ENCODE measurements at places on chromosomes 3 and 15.
A peak's percentile ranks its signal among the peaks of the same experiment; 100 is the strongest.

- no peak for DNase-seq
Measured at GRCh38 chr3:157311633-157312375, 124.8 kb upstream of the PTX3 start.

GRCh38 chr3:37536840-37537239 lies 324.8 kb upstream of the CTDSPL start:
- DNase-seq, result no peak

GRCh38 chr3:126053949-126054569 lies 29.9 kb downstream of the SLC41A3 start:
- DNase-seq, result no peak

GRCh38 chr3:27993051-27993450 lies 248.4 kb upstream of the CMC1 start:
- no peak for DNase-seq

- no peak for DNase-seq
Measured at GRCh38 chr3:72550582-72551262, 297.5 kb downstream of the SHQ1 start.

GRCh38 chr3:104514776-104515175 lies 851.9 kb upstream of the ALCAM start:
- DNase-seq, result no peak

DNA sequence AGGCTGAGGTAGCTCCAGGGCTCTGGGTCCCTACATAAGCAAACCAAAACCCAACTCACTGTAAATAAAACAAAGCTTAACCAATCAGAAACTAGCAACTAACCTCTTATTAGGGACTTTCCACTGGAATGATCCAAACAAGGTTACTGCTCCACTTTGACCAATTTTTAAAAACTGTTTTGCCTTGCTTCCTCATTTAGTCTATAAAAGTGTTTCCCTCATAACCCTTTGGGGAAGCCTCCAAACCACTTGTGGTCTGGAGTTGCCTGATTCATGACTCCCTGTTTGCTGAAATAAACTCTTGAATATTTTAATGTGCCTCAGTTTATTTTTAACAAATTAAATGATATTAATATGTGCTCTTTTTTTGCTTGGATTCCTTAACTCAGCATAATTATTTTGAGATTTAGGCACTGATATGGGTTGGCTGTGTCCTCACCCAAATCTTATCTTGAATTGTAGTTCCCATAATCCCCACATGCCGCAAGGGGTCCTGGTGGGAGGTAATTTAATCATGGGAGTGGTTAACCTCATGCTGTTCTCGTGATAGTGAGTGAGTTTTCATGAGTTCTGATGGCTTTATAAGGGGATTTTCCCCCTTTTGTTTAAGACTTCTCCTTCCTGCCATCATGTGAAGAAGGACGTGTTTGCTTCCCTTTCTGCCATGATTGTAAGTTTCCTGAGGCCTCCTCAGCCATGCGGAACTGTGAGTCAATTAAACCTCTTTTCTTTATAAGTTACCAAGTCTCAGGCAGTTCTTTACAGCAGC lies 90.6 kb downstream of the CD200R1L start:
- no peak for DNase-seq

- no peak for DNase-seq
Measured at GRCh38 chr3:112781599-112781998, 65.1 kb downstream of the CD200R1L start.

- no peak for DNase-seq
Measured at GRCh38 chr3:178685591-178685906, 149.3 kb downstream of the KCNMB2 start.

GRCh38 chr15:99957642-99958013 lies 224.4 kb upstream of the LYSMD4 start:
- DNase-seq, result no peak

DNA sequence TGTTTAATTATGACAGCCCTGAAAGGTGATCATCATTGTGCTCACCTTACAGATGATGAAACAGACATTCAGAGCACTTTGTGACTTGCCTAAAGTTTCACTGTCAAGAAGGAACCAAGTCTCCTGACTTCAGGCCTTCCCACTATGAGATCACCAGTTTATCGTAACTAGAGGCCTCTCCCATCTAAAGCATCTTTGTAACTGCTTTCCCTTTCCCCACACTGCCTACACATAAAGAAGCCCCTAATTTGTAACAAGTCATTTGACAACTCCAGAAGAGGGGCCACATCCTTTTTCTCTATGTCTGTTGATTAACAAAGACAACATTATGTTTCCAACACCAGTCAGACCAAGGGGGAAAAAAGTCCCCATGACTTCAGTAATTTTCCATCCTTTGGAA lies 1.1 kb downstream of the KLHL6 start:
- DNase-seq, result no peak

GRCh38 chr15:76576523-76577279 lies 240.1 kb downstream of the ISL2 start:
- no peak for DNase-seq

DNA sequence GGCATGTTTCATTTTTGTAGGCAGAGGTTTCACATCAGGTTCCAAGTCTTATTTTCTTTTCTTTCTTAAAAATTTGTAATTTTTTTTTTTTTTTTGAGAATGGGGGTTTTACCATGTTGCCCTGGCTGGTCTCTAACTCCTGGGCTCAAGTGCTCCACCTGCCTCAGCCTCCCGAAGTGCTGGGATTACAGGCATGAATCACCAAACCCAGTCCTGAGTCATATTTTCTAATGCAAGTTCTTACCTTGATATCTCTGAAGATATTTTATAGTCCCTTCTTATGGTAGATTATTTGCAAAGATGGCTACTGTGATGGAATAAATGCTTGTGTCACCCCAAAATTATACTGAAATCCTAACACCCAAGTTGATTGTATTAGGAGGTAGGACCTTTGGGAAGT lies 63.8 kb downstream of the SLC9A9 start:
- no peak for DNase-seq

GRCh38 chr3:147210676-147211075 lies 195.7 kb downstream of the ZIC4 start:
- no peak for DNase-seq

DNA sequence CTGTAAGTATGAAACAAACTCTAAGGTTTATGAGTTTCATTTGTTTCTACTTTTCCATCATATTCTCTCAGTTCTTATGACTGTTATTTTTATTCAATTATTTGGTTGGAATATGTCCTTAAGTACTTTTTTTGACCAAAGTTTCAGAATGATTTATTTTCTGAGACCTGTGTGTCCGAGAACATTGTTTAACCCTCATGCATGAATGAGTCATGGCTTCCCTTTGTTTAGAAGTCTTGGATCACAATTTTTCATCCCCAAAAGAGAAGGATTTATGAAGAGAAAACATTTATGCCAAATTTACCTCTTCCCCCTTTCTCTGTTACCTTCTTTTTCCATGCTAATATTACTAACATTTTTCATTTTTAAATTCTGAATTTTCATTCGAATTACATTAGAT lies 518.0 kb upstream of the NR2F2 start:
- no peak for DNase-seq

GRCh38 chr3:10442151-10442795 lies 63.1 kb downstream of the ATP2B2 start:
- no peak for DNase-seq

DNA sequence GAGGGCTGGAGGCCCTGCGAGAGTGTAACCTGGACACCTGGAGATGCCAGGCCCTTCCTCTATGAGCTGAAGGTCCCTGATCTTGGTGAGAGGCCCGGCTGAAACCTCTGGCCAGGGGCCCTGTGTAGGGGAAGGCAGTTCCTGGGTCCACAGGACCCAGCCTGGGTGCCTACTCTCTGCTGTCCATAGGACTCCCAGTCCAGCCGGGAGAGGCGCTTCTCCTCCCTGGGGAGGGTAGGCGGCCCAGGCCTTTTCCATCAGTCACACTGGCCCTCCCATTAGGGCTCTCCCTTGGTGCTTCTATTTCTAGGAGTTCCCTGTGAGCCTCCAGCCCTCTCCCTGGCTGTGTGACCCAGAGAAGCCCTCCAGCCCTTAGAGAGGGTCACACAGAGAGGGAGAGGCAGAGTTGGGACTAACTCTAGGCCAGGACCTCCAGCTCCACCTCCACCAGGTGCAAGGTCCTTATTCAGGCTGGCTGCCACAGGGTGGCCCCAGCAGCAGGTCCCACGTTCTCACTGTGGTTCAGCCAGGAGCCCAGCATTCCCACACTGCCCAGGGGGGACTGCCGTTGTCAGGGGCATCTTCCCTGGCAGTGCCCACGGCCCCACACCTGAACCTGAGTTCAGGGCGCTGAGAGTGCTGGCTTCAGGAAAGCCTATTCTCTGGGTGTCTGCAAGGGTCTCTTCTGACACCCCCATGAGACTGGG lies 146.8 kb downstream of the SMAD6 start:
- peak; percentile 22 for DNase-seq

- no peak for DNase-seq
Measured at GRCh38 chr3:45064512-45065372, 38.6 kb downstream of the CLEC3B start.

DNA sequence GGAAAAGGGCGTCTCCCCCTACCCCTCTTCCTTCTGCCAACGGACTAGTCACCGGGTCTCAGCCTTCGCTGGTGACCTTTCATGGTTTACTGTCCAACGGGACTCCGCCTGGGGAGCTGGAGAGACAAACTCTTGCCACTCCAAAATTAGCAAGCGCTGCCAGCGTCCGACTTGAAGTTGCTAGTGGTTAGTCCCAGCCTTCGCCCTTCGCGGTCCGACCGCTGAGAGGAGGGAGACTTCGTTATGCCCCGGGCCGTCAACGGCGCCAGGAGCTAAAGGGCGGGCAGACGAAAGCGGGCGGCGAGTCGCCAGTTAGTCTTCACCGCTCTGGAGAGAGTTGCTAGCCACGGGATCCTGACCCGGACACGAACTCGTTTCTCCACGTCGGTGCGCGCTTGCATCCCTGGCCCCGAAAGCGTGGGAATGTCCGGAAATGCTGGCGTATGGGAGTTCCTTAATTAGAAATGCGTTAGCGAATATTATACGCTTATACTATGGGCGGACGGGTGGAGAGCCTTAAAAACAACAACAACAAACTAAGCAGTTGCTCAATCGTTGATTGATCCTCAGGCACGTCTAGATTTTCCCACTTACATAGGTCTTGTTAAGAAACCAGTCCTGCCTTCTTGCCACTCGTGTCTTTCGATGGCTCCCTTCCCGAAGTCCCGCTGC lies 716 bp downstream of the SMC4 start:
- DNase-seq, result peak; percentile 16

- DNase-seq, result peak; percentile 73
Measured at GRCh38 chr3:136658946-136659682, 93.1 kb downstream of the STAG1 start.

GRCh38 chr3:65666448-65667091 lies 372.1 kb downstream of the MAGI1 start:
- DNase-seq, result no peak

GRCh38 chr3:188841906-188842305 lies 329.9 kb upstream of the TPRG1 start:
- no peak for DNase-seq

GRCh38 chr3:111548092-111548491 lies 6.1 kb downstream of the CD96 start:
- no peak for DNase-seq

DNA sequence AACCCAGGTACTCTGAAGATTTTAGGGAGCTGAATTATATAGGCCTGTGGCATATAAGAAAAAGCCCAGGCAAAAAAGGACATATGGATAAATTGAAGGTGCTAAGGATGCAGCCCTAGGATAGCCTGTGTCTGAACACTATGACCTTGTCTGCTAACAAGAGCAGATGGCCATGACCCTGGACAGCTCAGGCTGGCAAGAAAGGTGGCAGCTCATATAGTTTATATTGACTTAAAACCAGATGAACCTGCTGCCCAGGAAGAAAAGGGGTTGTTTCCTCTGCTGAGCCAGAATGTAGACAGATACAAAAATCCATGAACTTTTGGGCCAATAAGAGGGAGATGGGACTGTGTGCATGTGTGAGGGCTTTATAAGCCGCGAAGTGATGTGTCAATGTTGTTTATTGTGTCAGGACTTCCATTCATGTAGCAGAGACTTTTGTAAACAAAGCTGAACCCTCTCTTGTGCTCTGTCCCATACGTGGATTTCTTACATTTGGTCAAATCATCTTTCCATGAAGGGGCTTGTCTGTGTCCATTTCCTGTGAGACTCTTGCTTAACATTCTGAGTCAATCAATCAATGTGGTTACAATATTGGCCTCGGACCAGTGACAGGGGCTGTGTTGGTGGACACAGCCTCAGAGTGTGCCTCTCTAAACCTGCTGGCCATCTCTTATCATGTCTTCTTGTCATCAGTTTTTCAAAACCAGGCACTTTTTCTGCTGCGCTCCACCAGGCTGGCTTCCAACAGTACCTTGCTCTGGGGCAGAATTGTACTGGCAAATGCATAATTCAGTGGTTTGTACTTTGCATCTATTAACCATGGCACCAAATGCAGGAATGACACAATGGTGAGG lies 321.2 kb downstream of the WDR72 start:
- DNase-seq, result no peak

GRCh38 chr3:177758126-177758525 lies 560.8 kb upstream of the TBL1XR1 start:
- no peak for DNase-seq

DNA sequence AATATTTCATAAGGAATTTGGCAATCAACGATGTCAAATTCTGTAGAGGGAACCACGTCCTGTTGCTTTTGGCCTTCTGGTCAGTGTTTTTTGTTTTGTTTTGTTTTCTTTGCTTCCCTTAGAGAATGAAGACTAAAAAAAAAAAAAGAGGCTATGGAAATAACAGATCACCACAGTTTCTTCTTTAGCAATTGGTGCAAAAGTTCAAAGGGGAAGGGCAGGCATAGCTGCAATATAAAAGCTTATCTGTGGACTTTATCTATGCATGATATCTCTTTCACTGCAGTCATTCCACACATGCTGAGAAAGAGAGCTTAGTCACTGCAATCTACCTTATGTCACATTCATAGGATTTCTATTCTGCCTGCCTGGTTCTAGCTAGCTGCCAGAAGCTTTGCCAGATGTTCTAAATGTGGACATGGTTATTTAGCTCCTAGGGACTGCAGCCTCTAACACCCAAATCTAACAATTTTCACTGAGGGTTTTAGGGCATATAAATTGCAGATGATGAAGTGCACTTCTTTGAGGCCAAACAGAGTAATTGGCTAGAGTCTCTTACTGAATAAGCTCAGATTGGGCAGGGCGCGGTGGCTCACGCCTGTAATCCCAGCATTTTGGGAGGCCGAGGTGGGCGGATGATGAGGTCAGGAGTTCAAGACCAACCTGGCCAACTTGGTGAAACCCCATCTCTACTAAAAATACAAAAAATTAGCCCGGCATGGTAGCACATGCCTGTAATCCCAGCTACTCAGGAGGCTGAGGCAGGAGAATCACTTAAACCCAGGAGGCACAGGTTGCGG lies 637.2 kb downstream of the NTRK3 start:
- no peak for DNase-seq

GRCh38 chr3:150737874-150738679 lies 24.9 kb downstream of the SIAH2 start:
- DNase-seq, result no peak

DNA sequence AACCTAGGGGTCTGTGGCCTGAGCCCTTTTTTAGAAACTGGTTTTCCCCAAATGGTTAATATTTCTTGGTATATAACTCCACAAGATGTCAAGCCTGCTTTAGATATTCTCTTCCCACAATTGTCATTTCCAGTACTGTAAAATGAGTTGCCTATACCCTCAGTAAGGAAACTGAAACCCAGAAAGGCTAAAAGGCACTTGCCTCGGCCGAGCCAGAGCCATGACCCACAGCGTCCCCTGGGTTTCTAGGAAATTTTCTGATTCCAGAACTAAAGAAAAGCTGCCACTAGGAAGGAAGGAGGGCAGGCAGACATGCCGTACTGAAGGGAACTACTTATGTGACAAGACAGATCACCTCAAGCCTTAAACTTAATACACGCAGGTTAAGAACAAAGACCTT lies 59.1 kb downstream of the ATP8B4 start:
- no peak for DNase-seq

Data from cerebellar cortex (tissue), 1 donor.